ENCODE measurements at places on chromosomes 3 and 15.

- DNase-seq = no peak
Observed at GRCh38 chr3:107855710-107856109, 235.1 kb downstream of the CD47 start.

DNA sequence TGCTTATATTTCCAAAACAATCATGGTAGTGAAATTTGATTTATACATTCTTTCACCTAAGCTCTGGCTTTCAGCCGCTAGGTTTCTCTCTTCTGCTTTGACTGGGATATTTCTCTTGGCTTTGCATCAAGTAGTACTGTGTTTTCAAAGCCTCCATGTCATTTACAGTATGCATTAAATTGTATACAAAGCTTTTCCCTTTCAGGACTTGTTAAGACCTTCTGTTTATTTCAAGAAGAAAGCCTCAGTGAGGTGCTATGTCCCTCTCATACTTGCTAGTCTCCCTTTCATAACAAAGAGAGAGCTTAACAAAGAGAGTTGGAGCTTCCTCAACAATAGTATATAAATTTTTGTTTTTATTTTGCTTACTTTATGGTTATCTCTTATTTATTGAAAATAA lies 84.2 kb upstream of the SLC25A26 start:
- no peak for DNase-seq

- no peak for DNase-seq
Observed at GRCh38 chr15:51130344-51130743, 35.6 kb upstream of the TNFAIP8L3 start.

DNA sequence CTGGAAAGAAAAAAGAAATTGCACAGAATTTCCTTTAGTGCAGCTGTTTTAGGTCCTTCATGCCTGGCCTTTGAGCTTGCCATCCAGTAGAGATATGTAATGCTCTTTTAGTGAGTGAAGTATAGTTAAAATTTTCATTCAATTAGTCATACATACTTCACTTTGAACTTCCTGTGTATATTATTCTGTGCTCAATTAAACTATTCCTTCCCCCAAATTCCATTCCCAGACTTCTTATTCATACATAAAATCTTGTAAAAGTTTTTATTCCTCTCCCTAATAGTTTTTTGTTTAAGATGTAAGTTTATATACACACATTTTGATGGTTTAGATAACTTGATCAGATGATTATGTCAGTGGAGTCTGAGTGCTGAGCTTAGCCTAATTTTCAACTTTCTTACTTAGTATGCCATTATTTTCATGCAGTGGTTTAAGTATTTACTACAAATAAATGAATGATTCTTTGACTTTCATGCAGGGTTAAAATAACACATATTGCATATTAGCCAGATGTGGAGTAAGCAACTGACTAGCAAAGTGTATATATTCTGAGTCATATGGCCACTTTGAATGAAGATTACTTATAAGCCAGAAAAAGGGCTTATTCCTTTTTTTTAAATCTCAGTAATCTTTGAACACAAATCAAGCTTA lies 42.5 kb upstream of the ABHD10 start:
- no peak for DNase-seq

DNA sequence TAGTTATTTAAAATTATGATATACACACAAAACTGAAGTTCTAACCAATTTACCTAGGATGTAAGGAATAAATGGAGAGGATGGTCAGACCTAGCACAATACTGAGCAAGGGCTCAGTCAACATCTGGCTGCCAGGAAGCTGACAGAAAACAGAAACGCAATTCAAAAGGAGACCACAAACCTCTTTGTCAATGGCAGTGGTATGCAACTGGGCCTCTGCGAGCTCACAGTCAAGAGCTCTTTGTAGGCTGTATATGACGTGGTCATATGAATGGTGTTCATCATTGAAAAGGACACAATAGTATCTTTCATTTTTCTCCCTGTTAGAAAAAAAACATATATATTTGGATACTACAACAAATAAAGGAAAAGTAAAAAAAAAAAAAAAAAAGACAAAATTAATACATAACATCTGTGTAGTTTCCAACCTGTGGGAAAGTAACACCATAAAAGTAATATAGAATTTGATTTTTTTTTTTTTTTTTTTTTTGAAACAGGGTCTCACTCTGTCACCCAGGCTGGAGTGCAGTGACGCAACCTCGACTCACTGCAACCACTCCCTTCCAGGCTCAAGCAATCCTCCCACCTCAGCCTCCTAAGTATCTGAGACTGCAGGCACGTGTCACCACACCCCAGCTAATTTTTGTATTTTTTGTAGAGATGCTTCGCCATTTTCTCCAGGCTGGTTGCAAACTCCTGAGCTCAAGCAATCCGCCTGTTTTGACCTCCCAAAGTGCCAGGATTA lies 37.9 kb downstream of the UBR1 start:
- no peak for DNase-seq

DNA sequence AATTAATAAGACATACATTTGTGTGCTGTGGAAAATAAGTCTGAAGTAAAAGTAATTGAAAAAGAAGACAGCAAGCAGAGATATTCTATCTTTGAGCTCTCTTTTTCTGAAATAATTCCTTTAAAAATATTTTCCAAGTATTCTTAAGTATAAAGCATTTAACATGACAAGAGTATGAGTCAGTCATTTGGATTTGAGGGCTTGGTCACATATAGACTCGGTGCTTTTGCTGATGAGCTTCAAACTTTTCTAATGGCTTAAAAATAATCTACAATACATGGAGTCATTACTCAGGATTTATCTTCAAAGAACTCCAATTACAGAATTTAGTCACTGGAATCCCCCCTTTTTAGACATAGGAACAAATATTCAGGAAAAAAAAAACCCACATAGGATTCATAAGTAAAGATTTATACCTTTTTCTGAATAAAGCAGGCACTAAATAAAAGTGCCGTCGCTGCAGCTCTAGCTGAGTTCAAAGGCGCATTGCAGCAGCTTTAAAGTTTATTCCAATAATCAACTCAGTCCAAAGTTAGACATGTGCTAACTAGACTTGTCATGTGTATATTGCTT lies 147.5 kb downstream of the CTNNB1 start:
- no peak for DNase-seq

DNA sequence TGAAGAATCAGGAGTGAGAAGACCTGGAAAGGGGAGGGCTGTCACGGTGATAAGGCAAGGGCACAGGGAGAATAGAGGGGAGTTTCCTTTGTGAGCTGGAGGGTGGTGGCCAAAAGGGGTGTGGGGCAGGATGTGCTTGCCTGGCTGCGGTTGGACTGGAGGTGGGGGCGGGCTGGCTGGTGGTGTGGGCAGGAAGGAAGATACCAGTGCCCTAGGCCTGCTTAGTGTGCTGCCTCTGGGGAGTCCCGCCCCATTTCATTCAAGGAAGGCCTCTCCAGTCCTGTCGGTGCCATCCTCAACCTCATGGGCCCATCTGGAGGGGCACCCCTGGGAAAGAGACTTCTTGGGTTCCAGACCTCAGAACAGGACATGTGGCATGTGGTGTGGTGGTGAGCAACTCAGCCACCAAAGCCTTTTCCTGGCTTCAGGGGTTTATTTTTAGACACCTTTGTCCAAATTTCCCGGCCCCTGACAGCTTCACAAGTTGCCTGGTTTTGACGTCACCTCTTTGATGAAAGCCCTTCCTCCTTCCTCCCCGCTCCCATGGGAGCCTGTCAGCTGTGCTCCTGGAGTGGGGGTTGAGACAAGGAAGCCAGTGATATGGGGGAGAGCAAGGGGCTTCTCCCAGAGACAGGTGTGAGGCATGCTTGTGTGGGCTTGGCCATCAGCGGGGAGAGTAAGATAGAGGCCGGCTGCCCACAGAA lies 15.6 kb downstream of the TEX264 start:
- peak; percentile 62 for DNase-seq

- DNase-seq = no peak
Observed at GRCh38 chr3:157540656-157541055, 37.4 kb upstream of the VEPH1 start.

- DNase-seq = no peak
Observed at GRCh38 chr3:173660645-173661299, 263.2 kb downstream of the NLGN1 start.

DNA sequence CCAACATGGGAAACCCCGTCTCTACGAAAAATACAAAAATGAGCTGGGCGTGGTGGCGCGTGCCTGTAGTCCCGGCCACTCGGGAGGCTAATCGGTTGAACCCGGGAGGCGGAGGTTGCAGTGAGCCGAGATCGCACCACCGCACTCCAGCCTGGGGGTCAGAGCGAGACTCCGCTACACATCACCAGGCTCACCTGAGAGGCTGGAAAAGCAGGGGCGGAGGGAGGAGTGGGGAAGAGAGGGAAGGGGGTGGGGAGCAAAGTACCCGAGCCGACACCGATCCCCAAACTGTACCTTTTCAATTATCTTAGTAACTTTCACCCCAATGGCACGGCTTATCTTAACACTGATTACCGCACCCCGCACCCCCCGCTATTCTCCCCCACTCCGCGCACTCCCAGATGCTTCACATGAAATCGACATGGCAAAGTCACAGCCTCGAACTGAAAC lies 46.4 kb upstream of the SYNM start:
- DNase-seq = no peak

DNA sequence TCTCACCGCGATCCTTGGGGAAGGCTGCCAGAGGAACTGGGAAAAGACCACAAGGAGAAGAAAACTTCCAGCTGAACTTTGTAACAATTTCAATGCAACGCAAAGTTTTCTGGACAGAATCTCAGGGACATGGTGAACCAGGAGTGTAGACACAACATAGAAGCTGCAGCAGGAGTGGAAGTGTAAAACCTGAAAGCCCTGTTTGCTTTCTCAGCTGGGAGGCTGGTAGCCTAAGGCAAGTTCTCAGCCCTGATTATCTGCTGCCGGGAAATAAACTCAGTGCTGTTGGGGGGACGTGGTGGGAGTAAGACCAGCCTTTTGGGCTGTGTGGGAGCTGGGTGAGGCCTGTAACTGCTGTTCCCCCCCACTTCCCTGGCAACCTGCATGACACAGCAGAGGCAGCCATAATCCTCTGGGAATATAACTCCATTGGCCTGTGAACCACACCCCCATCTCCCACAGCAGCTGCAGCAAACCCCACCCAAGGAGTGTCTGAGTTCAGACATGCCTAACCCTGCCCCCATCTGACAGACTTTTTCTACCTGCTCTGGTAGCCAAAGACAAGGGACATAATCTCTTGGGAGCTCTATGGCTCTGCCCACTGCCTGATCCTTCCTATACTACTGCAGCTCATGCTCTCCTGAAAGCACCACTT lies 106.7 kb downstream of the ZNF621 start:
- no peak for DNase-seq

DNA sequence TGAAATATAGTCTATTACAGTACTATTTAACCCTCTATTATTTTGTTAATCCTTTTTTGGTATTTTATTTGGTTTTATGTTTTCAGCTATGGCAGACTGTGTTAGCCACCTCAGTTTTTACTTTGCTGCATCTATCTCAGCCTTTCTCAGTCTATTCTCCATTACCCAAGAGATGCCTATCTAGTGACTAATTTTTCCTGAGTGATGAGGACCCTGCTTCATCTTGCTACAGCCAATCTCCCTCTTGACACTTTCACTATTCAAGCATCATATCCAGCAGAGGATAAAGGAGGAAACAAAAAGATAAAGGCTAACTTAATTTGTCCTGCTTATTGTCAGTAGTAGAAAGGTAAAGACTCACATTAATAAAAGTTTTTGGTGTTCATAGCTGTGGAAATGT lies 141.8 kb upstream of the NECTIN3 start:
- no peak for DNase-seq

- DNase-seq = no peak
Observed at GRCh38 chr15:37034392-37034791, 66.0 kb downstream of the MEIS2 start.

GRCh38 chr3:155748611-155749365 lies 3.9 kb upstream of the PLCH1 start:
- no peak for DNase-seq

DNA sequence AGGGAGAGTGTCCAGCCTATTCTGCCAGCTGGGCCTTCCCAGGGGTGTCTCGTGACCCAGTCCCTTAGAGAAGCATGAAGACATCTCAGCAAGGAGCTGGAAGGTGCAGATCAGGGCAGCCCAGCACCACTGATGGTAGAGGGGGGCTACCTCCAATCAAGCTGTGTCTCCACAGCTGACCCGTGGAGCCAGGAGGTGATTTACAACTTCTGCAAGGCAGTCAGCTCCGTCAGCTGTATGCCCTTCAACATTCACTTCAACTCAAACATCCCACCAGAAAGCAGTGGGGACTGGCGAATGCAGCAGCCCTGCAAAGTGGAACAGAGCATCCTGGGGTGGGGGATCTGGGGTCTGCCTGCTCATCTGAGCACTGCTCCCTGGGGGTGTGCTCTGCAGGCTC lies 32.6 kb upstream of the FRG2C start:
- no peak for DNase-seq

GRCh38 chr15:75107516-75107907 lies 84.1 kb downstream of the PPCDC start:
- DNase-seq = no peak

- DNase-seq = no peak
Observed at GRCh38 chr3:88462230-88462629, 312.5 kb downstream of the C3orf38 start.

- DNase-seq = no peak
Observed at GRCh38 chr3:17340261-17340660, 402.2 kb downstream of the TBC1D5 start.

- peak; percentile 56 for DNase-seq
Observed at GRCh38 chr3:126982126-126982470, 817 bp upstream of the PLXNA1 start.

DNA sequence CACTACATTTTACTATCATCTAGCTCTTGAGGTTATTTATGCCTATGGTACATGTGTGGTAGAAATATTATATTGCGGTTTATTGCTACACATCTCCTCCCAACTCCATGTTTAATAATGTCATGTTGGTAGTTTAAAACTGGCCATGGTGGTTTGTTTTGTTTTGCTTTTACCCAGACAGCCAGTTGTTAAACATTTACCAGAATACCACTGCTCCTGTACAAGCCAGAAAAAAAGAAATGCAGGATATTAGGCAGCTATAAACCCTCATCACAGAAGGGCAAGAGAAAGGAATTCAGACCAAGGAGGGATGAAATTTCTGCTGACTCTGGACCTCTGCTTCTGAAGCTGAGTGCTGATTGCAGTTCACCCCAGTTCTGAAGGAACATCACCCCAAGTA lies 451.8 kb upstream of the IL12A start:
- DNase-seq = no peak

GRCh38 chr3:100706365-100706764 lies 2.9 kb upstream of the TFG start:
- DNase-seq = no peak

DNA sequence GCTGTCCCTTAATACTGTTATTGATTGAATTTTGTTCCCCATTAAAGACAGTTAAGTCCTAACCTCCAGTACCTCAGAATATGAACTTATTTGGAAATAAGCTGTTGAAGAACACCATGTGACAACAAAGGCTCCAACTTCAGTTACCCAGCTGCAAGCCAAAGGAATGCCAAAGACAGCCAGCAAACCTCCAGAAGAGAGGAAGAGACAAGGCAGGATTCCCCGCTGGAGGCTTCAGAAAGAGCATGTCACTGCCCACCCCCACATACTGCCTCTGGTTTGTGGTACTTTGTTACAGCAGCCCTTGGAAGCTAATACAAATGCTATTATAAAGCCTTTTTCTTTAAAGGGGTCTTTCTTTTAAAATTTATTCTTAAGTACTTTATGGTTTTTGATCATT lies 18.4 kb upstream of the NEK10 start:
- no peak for DNase-seq

- no peak for DNase-seq
Observed at GRCh38 chr3:64011685-64012084, 11.6 kb downstream of the PSMD6 start.

- DNase-seq = peak; percentile 23
Observed at GRCh38 chr3:18423401-18424212, 1.5 kb downstream of the SATB1 start.
